ENCODE measurements at places on chromosomes 7 and 10. TPM values are rescaled to one million over a fixed set of nuclear protein-coding genes. Genes with fewer than 3 reads are reported as not detected.

GRCh38 chr7:5425507-5426225, 2.0 kb upstream of the TNRC18 start:
- peak; percentile 88 for DNase-seq

- DNase-seq, result no peak
Observed at GRCh38 chr10:87916515-87916914, 53.1 kb downstream of the PTEN start.

GRCh38 chr7:45086331-45087065, 2.3 kb downstream of the NACAD start:
- DNase-seq, result no peak

Gene COMTD1
- 46.4 TPM for polyA plus RNA-seq

DNA sequence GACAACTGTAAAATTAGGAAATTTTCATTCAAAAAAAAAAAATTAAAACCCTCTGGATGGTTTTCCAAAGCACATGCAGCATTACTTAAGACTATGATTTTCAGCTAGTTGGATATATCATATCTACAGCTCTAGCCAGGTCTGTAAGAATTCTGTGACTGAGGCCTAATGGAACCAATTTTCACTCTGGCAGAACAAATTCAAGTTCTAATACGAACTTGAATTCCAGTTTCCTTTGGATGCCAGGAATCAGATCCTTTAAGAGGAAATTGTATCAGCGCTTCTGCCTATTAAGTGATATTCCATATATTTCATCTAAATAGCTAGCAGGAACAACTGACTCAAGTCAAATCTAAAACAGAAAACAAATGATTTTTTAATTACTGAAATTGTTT, 34.8 kb downstream of the SKIDA1 start:
- no peak for DNase-seq

Gene SPDYE9
- 0.38 TPM for polyA plus RNA-seq

DNA sequence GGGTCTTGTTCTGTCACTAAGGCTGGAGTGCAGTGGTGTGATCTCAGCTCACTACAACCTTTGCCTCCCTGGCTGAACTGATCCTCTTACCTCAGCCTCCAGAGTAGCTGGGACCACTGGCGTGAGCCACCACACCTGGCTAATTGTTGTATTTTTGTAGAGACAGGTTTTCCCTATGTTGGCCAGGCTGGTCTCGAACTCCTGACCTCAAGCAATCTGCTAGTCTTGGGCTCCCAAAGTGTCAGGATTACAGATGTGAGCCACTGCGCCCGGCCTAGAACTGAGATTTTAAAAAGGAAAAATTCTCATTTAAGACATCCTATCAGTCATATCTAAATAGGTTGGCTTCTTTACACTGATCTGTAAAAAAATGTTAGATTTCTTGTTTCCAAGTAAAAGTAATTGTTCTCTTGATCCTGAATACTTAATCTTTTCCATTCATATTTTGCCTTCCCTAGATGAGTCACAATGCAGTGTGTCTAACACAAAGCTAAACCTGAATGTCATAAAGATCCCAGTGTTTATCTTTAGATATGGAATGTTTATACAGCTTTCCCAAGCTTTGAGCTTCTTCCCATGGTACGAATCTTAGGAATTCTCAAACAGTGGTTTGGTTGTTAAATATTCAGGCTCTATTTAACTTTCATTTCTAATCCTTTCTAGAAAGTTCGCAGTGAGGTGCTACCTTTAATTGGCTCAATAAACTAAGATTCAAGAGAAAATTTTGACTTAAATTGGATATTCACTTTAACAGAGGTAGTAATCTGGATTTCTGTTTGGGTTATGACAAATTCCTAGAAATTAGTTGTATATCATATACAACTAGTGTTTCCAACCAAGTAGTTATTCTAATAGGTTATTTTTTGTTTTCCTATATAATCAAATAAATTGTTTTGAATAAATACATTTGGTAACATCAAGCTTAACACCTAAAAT, 12.1 kb upstream of the LAMB1 start:
- DNase-seq, result peak; percentile 40

GRCh38 chr7:32092346-32092745, 22.1 kb upstream of the PDE1C start:
- DNase-seq, result no peak

Gene FEZF1
- 0.19 TPM for polyA plus RNA-seq

DNA sequence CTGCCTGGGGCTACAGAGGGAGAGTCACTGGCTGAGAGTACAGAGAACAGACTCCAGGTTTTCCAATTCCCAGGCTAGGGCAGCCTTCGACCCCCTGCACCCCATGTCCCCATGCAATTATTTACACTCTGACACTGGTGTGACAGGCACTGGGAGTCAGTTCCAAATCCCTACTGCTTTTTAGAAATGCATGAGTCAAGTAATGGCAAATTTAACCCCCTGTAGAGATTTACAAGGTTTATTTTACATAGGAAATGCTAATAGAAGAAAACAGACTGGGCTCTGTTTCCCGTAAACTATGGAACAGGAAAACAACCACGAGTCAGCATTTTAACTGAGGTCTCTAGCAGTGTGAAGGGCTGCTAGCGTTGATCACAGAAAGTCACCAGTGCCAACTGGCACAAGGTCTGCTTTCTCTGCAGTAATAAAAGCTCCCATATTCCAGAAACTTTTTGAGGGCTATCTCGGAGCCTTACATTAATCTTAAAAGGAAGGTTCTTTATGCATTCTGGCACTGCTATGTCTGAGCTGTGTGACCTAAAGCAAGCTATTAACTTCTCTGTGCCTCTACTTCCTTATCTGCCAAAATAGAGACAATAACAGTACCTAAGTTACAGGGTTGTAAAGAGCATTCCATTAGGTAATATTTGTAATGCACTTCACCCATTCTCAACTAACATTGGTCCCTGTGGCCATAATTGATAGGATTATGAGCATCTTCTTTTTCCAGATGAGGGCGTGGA, 28.2 kb downstream of the NOD1 start:
- no peak for DNase-seq

DNA sequence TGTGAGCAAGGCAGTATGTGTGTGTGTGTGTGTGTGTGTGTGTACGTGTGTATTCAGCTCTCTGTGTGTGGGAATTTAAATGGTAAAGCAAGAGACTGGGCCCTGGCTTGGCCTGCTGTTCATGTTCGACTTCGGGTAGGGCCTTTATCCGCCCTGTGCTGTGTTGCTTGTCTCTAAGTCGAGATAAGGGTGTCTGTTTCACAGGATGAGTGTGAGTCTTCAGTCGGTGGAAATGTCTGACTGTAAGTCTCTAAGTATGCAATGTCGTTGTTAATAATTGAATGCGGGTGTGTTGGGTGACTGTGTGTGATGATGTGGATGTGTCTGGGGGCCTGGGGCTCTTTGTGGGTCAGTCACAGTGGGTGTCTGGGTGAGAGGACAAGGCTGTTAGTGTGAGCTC, 34.8 kb downstream of the HIF1AN start:
- DNase-seq, result no peak

Gene PON1
- 42.2 TPM for polyA plus RNA-seq

Measured in hepatocyte (in vitro differentiated cells).